ENCODE measurements at places on chromosomes 3 and 15. TPM values are rescaled to one million over a fixed set of nuclear protein-coding genes. Genes with fewer than 3 reads are reported as not detected.

- DNase-seq = peak; percentile 72
Measured at GRCh38 chr15:47717036-47717612, at the start of gene SEMA6D. Gene SEMA6D, plus strand, starts transcription at chr15:47717505. Its CDS starts 42,294 bp downstream, at chr15:47759799.

The PRKCD gene
- polyA plus RNA-seq = 8.6 TPM

DNA sequence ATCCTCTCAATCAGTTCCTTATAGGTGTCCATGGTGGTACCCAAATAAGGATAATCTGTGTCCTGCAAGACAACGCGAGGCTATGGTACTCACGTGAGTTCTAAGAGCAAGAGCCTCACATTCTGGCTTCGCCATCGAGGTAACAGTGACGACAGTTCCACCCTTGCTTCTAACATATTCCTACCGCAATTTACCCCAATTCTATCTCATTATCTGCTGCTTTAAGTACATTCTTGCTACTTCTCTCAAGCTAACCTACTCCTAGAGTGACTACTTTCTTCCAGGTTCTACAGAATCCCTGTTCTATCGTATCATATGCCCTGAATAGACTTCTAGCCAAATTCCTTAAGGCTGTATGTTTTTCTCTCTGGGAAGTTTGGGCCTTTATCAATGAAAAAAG is 26.6 kb downstream of the TFRC start:
- no peak for DNase-seq

DNA sequence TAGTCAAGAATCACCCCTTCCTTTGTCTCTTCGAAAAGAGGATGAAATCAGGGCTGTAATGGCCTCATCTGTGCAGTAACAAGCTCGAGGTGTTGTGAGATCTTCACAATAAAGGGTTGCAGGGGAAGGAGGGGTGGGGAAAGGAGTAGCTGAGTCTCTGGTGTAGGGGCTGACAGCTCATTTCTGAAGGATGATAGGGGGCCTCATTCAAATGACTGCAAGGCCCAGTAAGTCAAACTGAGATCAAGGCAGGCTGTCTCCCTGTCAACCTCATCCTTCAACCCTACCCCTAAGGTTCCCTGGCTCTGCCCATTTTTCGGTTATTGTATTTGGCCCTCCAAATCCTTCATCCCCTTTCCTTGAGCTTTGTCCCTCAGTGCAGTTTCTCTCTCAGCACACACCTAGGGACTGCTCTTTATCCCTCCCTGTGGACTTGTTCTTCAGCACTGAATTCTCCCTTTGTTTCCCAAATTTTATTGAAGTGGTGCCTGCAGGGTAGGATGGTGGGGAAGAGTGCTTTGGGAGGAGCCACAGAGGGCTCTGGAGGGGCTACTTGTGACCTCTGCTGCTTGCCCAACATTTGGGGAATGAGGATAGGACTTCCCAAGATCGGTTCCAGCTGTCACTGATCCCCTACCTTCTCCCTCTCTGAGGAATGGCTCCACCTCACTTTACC is 38.1 kb downstream of the ZNF589 start:
- no peak for DNase-seq

The CLPX gene
- 8.5 TPM for polyA plus RNA-seq

The ACTRT3 gene
- polyA plus RNA-seq = 0.52 TPM

The CYP19A1 gene
- 0.68 TPM for polyA plus RNA-seq

GRCh38 chr15:70503073-70503745 is 260.1 kb downstream of the UACA start:
- DNase-seq = no peak

- no peak for DNase-seq
Measured at GRCh38 chr3:114411190-114411668, 117.4 kb downstream of the TIGIT start.

- DNase-seq = no peak
Measured at GRCh38 chr3:187878772-187879518, 133.7 kb upstream of the BCL6 start.

DNA sequence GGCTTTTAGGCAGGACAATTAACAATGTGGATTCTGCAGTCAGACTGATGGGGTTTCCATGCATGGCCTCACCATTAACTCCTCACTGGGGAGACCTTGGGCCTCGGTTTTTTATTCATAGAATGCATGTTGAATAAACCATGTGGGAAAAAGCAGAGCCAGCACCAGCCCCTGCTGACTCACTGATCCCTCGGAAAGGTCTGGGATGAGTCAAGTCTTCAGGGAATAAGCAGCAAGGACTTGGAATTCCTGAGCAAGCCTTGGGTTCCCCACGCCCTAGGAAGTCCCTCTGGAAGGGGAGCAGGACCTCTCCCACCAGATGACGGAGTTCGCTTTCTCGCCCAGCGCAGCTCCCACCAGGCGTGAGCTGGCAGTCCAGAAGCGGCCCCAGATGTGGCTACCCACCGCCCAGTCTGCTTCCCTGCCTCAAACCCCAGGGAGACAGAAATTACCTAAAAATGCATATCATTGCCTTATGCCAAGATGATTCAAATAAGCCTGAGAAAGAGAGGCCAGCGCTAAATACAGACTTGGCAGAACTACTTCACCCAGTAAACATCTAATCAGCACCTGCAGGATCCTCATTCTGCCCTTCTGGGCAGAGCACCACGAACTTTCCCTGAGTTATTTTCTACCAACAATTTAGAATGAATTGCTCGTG is 45.4 kb downstream of the BTD start:
- DNase-seq = peak; percentile 53

DNA sequence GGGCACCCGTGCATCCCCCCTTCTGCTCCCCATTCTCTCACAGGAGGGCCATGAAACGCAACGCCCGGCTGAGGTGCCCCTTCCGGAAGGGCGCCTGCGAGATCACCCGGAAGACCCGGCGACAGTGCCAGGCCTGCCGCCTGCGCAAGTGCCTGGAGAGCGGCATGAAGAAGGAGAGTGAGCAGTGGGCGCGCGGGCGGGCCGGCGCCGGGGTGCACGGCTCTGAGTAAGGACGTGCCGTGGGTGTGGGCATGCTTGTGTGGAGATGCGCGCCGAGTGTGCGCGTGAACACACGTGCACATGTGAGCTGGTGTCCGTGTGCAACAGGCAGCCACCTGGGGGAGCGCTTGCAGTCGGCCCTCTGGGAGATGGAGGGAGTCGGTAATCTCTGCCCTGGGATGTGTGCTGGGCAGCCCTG is 28.1 kb downstream of the NR1I2 start:
- no peak for DNase-seq

The TRPM1 gene
- 0.06 TPM for polyA plus RNA-seq

GRCh38 chr3:142779591-142779990 is 55.8 kb downstream of the TRPC1 start:
- DNase-seq = no peak

All from heart right ventricle (tissue), 16 donors.